ENCODE measurements at places on chromosomes 4 and X.

GRCh38 chr4:100288811-100289529 lies 98.7 kb upstream of the DDIT4L start:
- no peak for DNase-seq

- DNase-seq, result peak; percentile 20
These were observed 10.6 kb upstream of the PRDX4 start for GRCh38 chrX:23656684-23657083.

GRCh38 chr4:53558065-53558801 lies 33.1 kb downstream of the LNX1 start:
- peak; percentile 46 for DNase-seq

GRCh38 chr4:108052558-108053120 lies 63.0 kb downstream of the HADH start:
- no peak for DNase-seq

DNA sequence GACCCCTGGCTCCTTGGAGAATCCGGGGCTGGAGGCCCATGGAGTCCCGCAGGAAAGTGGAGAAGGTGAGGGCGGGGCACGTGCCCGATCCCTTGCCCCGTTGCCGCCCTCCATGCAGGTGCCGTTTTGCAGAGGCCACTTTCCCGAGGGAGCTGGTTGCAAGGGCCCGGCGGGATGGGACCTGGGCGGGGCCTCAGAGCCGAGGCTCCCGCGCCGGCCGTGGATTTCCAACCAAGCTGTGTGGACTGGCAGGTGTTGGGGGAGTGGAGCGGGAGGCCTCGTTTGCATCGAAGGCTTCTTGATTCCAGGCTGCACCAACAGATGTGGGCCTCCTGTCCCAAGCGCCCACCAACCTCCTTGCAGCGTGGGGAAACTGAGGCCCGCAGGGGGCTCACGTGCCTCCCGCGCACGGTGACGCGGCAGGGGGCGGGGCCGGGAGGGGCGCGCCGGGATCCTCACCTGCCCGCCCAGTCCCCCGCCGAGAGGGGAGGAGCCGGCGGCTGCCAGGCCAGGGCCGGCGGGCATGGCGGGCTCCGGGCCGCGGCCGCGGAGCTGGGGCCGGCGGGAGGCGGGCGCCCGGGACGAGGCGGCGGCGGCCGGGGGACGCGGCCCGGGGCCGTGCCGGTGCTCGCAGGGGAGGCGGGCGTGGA lies 24.9 kb downstream of the SH3BP2 start:
- peak; percentile 76 for DNase-seq

GRCh38 chrX:122739770-122740169 lies 444.3 kb upstream of the GRIA3 start:
- no peak for DNase-seq

DNA sequence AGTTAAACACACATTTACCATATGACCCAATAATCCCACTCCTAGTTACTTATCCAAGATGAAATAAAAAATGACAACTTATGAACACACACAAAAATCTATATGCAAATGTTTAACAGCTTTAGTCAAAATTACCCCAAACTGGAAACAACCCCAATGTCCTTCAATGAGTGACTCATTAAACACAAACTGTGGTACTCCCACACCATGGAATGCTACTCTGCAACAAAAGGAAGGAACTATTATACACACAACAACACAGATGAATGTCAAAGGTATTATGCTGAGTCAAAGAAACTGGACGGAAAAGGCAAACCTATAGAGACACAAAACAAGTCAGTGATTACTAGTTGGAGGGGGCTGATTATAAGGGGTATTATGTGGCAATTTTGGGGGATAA lies 40.5 kb downstream of the MED14 start:
- no peak for DNase-seq

GRCh38 chr4:119246177-119246733 lies 33.7 kb downstream of the USP53 start:
- DNase-seq, result no peak

DNA sequence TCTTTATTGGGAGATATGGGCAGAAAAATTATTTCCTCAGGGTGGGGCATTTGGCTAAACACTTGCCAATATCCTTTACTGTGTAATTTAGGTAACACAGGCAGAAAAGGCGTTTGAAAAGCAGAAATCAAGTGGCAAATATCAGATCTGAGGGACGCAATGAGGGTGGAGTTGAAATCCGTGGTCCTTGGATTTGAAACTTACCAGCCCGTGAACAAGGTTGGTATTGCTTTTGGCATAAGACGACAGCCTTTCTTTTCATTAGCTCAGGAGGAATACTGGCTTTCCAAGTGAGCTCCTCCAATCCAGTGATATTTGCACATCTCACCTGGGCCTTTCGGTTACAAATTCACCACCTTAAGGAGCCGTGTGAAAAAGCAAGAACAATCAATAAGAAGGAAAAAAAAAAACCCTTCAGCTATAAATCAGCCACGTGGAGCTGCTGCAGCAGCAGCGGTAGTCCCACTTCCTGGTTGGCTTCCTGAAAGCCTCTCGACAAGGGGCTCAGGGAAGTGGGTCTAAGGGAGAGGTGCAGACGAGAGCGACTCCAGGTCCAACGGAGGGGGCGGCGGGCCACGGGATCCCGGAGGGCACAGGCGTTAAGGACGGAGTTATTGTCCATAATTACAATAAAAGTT lies 734 bp upstream of the GALNT7 start:
- DNase-seq, result peak; percentile 54

- no peak for DNase-seq
These were observed 301.6 kb downstream of the ARHGAP24 start for GRCh38 chr4:85776579-85776978.

GRCh38 chr4:83012200-83012686 lies 1.6 kb upstream of the LIN54 start:
- DNase-seq, result peak; percentile 43

DNA sequence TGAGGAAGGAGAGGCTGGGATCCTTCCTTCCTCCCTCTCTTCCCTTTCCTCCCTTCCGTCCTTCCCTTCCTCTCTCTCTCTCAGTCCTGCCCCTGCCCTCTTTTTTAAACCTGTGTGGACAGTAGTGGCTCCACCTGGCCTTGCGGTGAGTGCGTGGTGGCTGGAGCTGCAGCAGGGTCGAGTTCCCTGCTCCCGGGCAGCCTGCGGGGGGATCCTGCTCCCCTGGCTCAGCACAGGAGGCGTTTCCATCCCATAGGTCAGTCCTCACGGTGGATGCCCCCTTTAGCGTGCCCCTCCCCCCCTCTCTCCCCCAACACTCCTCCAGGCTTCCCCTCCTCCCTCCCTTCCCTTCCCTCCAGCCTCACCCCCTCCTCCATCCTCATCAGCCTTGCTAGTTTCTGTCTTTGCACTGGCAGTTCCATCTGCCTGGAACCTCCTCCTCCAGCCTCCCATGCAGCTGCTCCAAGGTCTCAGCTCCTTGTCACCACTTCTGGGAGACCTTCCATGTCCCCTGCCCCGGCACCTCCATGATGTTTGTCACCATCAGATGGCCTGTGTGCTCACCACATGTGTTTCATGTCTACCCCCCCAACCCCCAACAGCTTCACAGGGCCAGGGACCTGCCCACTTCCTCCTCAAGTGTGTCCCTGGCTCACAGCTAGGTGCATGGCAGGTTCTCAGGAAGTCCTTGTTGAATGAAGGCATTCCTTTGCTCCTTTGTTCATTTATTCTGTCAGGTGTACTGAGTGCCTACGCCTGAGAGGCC lies 68.4 kb downstream of the PSAPL1 start:
- DNase-seq, result no peak

- no peak for DNase-seq
These were observed 678.6 kb downstream of the IQCM start for GRCh38 chr4:149136951-149137620.

DNA sequence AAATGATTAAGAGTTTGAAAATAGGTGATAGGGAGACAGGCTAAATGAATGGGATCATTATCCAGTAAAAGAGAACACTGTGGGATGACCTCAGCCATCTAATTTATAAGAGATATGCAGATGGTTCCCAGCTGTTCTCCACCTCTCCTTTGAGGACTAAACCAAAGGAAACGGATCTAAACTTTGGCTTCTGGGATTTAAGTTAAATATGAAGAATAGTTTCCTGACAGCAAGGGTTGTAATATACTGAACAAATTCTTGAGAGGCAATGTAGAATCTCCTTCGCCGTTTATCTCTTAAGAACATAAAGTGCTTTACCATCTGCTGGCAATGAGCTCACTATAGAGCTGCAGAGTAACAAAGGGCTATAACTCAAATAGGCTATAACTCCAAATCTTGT lies 35.4 kb upstream of the HPGDS start:
- no peak for DNase-seq

GRCh38 chrX:50905334-50905733 lies 5.2 kb upstream of the BMP15 start:
- DNase-seq, result no peak

- DNase-seq, result no peak
These were observed 207.2 kb upstream of the GPRIN3 start for GRCh38 chr4:89514811-89515210.

- no peak for DNase-seq
These were observed 49.2 kb downstream of the EVC start for GRCh38 chr4:5760246-5760645.

- no peak for DNase-seq
These were observed 8.5 kb downstream of the OGT start for GRCh38 chrX:71541210-71542022.

DNA sequence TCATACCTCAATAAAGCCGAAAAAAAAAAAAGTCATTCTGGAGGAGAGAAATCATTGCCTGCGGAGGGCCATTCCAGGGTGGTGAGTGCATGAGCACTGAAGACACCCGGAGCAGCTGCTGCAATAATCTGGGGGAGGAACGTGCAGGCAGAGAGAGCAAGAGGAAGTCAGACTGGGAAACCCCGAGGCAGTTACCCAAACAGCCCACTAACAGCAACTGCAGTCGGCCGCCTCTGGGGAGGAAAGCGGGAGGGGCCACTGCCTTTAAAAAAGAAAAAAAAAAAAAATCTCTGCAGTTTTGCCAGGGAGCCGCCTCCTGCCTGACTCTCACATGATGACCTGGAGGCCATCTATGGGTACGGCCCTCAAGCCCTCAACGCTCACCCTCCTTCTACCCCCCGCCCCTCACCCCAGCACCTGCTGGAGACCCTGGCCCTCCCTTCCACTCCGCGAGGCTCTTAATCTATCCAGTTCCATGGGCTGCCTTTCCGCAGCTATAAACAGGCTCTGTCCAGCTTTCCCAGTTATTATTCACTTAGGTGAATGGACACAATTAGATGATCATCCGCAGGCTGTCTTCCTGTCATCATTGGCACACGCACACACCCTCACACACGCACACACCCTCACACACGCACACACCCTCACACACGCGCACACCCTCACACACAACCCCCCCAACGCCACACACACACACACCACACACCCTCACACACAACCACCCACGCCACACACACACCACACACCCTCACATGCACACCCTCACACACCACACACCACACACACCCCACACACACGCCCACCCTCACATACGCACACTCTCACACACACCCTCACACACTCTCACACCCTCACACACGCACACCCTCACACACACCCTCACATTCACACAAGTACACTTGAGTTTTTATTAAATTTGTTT lies 3.4 kb upstream of the AVPR2 start:
- DNase-seq, result peak; percentile 84

GRCh38 chr4:182155806-182156205 lies 87.4 kb upstream of the TENM3 start:
- no peak for DNase-seq

DNA sequence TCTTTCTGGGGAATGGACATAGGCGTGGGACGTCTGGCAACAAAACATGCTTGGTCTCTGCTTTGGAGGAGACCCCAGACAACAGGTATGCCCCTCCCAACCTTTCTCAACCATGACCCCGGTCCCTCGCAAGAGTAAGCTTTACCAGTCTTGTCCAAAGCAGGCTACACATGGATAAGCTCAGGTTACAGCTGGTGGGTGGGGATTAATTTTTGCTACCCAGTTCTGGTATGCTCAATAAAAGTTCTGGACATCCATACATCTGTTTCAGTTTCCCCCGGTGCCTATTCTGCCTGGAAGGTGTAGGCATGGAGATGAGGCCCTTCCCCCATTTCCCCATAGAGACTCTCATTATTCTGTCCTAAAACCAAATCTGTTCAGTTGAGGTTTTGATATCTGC lies 54.5 kb upstream of the NOCT start:
- DNase-seq, result no peak

DNA sequence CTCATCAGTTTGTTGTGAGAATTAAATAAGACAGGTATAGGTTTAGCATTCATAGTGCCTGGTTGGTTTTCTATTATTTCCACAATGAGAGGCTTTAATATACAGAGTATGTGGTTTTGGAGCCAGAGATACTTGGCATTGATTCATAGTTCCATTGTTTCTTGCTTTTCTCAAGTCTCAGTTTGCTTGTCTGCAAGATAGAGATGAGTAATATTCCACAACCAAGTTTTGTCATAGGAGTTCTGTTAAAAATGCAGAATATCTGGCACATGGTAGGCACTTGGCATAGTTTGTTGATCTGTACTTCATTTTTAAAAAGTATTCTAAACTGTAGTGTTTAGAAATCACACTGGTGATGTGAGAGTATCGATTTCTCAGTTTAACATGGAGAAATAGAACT lies 37.5 kb upstream of the EDA2R start:
- DNase-seq, result no peak

- no peak for DNase-seq
These were observed 99.5 kb upstream of the NKX1-1 start for GRCh38 chr4:1505511-1506460.

DNA sequence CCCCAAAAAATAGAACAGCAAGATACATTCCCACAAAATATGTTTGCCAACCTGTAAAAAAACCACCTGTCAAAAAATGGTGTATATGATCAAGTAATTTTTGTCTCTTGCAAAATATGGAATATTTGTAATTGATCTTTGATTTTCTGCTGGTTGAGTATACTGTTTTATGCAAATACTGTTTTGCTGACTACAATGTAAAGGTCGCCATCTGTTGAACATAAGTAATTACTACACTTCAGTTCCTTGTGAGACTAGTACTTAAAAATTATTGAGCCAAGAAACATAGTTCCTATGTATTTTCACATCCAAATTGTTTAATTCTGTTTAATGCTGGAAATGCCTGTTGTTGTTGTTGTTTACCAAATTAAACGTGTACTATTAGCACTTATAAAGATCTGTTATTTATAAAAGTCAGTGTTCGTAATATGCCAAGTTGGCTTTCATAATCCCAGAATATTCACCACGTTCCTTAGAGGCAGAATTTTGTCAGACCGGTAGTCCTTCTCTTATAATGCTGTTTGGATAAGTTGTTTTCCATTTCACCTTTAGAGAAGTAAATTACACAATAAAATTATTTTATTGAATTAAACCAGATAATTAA lies 144.2 kb downstream of the PDLIM5 start:
- peak; percentile 21 for DNase-seq

Measured in urothelium cell line (cell line).